MCF 10A (cell line): ENCODE measurements at places on chromosomes 3 and 15.

DNA sequence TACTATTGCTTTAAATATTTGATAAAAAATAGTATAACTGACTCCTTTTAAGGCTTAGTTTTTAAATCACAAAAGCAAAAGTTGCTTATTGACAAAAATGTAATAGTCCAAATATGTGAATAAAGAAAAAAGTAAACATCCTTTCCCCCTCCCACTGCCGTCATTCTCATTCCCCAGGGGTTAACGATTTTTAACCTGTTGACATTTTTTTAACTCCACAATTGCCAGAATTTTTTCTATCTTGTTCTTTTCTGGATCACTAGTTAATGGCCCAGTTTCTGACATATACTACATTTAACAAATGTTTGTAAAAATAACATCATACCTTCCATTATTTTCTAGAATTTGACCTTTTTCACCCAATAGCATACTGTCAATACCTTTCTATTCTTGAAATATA is 60.6 kb upstream of the TCF12 start:
- no peak for DNase-seq

GRCh38 chr15:90082140-90082715 is 20.0 kb downstream of the IDH2 start:
- DNase-seq = no peak

DNA sequence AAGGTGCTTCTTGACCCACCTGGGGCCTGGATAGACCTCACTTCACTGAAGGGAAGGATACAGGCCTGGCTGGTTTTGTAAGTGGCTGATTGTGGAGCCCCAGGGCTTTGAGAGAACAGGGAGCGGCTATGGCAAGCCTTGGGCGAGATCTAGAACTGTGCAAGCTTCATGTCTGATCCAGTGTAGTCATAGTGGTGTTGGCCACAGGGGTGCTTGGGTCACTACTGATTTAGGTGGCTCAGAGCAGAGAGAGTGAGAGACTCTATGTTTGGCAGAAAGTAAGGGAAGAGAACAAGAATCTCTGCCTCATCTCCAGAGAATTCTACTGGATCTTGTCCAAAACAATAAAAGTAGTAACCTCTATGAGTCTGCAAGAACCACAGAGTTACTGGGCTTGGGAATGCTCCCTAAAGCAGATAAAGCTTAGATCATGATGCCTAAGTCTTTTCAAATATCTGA is 394.2 kb upstream of the EPHA3 start:
- DNase-seq = no peak

DNA sequence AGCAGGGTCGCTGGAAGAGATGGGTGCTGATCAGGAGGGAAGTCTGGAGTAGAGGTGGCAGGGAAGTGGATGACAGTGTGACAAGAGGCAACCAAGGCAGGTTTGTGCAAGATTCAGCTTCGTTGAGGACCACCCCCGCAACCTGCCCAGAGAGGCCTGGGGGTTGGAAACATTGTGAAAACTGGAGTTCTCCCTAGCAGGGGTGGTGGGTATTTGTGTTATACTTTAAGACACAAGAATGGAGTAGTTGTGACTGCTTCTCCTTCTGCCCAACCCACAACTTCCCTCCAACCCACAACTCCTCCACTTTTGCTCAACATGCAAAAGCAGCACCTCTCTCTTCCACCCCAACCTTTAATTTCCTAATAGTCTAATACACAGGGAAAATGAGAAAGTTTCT is 8.6 kb upstream of the ARNT2 start:
- DNase-seq = no peak

DNA sequence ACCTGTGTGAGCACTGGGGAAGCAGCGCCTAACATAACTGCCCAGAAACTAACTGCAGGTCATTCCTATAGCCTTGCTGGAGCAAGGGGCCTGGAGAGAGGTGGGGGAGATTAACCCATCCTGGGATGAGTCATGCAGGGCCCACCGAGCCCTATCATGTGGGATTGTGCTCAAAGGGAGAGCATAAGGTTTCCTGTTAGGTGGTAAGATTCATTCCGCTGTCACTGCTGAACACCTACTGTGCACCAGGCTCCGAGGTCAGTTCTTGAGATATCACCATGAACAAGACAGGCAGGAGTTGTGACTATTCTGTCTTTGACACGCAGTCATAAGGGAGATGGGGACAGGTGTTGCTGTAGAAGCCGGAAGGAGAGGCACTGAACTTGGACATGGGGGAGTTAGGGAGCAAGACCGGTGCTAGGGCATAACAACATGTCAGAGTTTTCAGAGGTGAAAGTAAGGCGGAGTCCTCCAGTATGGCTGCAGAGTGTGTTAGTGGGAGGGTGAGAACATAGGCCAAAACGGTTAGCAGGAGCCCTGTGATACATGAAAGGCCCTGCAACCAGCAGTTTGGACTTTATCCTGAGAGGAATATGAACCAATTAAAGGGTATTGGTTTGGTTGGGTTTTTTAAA is 2.4 kb downstream of the SLC25A38 start:
- no peak for DNase-seq

DNA sequence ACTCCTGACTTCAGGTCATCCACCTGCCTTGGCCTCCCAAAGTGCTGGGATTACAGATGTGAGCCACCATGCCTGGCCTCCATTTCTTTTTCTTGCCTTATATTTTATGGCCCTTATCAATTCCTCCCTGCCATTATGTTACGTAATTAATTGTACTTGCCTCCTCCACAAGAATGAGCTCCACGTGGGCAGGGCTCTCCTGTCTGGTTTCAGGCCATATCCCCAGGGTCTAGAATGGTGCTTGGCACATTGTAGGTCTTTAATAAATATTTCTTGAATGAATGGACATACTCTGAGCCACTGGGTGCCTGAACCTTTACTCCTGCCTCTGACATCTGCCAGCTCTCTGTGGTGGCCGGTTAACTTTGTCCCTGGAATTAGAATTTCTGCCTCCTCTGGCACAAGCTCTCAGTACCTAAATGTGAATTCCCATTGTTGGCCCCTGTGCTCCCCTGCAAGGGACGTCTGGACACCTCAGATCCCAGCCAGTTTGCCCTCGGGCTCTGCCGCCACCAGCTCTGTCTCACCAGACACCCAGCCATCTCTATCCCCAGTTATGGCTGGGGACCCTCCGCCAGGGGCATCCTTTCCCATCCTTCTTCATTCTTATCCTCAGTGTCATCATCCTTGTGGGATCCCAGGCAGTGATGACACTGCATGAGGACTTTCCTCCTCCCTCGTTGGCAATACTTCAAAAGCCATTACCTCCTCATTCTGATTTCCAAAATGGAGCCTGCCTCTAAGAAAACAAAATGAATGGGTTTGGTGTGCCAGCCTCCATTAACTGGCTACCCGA is 165.6 kb upstream of the SMAD3 start:
- DNase-seq = peak; percentile 12

GRCh38 chr15:68650901-68651709 is 72.3 kb downstream of the CORO2B start:
- DNase-seq = peak; percentile 46

GRCh38 chr3:120854908-120855526 is 53.0 kb upstream of the STXBP5L start:
- DNase-seq = no peak

- no peak for DNase-seq
Measured at GRCh38 chr15:25248583-25249235, 190.1 kb downstream of the UBE3A start.

GRCh38 chr3:42886294-42886822 is 10.7 kb upstream of the CYP8B1 start:
- no peak for DNase-seq

DNA sequence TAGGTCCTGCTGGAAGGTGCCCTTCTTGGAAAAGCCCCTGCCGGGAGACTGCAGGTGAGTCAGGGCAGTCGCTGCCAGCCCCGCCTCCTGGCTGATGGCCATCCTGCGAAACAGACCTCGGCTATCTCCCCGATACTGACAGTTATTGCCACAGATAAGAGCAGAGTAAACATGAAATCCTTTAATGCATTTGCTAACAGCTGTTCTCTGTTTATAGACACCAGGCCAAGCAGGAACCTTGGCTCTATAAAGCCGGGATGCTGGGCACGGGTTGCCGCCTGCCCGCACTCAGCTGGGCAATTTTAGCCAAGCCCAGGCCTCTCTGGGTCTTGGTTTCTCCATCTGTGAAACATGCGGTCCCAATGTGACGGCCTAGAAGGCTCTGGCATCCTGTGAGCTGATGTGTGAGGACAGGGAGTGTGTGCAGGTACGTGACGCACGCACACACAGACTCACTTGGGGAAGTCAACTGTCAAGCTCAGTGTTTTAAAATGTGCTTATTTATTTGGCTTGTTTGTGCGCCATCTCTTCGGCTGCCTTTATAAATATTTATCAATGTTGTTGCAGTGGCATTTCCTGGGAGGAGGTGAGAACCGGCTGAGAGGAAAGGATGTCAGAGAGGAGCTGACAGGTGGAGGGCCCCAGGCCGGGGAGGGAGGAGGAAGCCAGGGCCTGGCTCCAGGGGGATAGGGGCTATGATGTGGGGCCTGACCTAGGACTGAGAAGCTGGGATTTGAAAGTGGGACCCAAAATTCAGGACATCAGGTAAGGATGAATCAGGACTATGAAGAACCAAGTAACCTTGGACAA is 50.8 kb upstream of the PRR23E start:
- peak; percentile 57 for DNase-seq

DNA sequence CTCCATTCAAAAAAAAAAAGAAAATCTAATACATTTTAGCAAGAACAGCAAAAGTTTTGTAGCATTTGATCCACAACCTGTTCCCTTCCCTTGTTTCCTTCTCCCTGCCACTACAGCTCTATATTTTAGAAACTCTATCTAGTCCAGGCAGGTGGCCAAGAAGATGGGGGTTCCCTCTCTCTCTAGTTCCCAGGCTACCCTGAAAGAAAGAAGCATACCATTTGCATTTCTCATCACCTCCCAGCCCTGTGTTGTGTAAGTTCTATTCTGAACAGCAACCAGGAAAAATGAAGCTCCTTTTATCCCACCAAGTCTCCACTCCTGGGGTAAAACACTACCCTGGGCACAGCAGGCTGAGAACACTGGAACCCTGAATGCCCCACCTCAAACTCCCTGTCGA is 100.0 kb downstream of the PCCB start:
- peak; percentile 90 for DNase-seq

DNA sequence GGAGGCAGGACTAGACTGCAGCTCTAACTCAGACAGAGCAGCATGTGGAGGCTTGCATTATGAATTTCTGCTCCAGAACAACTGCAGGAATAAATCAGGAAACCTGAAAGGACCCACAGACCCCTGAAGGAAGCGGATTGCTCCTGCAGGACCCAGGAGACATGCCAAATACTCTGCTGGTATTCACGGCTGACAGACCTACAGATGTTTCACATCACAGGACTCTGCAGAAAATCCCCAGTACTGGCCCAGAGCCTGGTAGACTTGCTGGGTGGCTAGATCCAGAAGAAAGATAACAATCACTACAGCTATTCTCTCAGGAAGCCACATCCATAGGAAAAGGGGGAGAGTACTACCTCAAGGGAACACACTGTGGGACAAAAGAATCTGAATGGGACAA is 942.1 kb downstream of the AGBL1 start:
- DNase-seq = no peak

- DNase-seq = no peak
Measured at GRCh38 chr3:180690061-180690460, 10.8 kb upstream of the CCDC39 start.

DNA sequence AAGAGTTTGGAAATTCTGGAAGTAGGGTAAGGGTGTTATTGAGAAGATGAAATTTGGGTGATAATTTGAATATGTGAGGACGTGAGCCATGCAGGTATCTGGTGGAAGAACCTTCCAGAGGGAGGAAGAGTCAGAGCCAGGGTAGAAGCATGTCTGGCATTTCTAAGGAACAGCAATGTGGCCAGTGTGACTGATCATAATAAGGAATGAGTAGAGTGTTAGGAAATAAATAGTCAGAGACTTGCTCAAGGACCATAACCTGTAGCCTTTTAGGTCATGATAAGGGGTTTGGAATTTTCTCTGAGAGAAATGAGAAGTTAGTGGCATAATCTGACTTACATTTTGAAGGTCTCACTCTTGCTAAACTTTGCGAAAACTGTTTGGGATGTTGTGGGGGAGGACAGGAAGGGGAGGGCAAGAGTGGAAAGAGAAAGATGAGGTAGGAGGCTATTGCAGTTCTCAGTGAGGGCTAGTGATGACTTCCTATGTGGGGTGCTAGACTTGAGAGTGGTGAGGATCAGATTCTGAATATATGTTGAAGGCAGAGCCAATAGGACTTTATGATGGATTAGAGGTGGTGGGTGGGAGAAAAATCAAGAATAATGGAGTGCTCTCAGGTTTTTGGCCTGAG is 568.3 kb downstream of the AGBL1 start:
- DNase-seq = no peak
